Stimulated activated CD4-positive, alpha-beta T cell treated with anti-CD3 and anti-CD28 coated beads, Interleukin-2, amount 100 ng/mL, for 4 hours (primary cell): ENCODE measurements at places on chromosomes 5 and 9.

- no peak for DNase-seq
Observed at GRCh38 chr5:2196989-2197619, 314.4 kb upstream of the IRX4 start.

DNA sequence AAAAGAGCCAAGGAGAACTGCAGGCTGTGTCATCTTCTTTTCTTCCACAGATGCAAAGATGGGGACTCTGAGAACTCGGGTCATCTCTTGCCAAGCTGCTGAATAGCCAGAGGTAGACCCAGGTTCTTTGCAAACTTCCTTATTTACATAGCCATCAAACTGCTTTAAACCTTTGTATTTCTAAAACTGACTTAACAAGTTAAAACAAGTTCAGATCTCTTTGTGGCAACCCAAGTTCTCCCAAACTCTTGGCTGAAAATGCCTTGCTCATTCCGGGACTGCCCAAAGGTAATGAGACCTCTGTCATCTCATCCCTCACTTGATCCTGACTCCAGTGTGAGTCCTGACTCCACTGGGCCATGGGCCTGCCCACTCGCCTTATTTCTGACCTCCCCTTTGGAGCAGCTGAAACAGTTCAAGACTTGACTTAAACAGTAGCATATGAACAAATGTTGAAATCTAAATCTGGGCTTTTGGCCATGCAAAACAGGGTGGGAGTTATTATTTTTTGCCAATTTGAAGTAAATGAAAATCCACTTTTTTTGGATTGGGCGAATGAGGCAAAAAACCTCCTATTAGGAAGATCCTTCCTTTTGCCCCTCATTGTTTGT lies 50.6 kb downstream of the FBXL7 start:
- DNase-seq: no peak

- DNase-seq: no peak
Observed at GRCh38 chr5:143755966-143756365, 56.0 kb upstream of the HMHB1 start.

DNA sequence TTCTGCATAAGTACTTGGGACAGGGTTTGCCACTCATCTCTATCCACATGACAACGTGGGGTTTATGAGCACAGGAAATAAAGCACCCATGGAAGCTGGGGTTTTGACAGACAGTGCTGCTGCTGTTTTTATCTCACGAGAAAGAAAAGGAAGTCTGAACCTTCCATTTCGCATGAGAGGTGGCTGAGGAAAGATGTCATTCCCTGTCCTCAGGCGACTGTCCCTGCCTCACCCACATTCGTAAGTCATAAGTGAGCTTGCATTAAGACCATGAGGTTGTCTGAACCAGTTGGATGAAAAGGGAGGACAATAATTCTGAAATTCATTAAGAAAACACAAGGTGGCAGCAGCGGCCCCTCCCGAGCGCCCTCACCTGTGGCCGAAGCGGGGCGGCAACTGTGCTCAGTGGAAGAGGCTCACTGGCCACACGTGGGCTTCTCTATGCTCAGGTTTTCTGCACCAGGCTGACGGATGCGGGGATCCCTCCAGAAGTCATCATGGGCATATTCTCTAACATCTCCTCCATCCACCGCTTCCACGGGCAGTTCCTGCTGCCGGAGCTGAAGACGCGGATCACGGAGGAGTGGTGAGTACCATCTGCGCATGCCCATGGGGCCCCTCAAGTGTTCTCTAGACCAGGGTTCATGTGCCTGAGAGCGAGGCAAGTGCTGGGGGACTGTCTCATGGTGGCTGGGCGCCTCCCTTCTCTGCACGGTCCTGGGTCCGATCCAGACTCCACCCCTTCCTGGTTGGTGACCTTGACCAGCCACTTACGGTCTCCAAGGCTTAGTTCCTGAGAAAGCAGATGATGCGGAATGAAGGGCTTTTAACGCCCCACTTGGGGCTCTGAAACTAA lies 54.7 kb upstream of the SUSD3 start:
- DNase-seq: peak; percentile 52

DNA sequence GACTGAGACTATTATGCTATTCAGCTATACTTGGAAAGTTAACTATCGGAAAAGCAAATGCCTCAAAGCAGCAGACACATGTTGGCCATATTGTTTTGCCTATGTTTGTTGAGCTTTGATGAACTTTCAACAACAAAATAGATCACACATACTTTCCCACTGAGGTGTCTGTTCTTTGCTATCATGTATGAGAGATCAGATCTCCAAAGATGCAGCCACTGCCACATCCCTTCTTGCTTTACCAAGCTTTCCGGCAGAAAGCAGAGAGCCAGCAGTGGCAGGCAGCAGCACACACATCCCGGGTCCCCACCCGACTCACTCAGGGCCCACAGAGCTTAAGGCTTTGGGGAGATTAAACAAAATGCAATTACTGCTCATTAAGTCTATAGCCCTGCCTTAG lies 18.8 kb downstream of the ZBTB5 start:
- DNase-seq: no peak

GRCh38 chr5:72114629-72115028 lies 7.4 kb downstream of the MAP1B start:
- no peak for DNase-seq

DNA sequence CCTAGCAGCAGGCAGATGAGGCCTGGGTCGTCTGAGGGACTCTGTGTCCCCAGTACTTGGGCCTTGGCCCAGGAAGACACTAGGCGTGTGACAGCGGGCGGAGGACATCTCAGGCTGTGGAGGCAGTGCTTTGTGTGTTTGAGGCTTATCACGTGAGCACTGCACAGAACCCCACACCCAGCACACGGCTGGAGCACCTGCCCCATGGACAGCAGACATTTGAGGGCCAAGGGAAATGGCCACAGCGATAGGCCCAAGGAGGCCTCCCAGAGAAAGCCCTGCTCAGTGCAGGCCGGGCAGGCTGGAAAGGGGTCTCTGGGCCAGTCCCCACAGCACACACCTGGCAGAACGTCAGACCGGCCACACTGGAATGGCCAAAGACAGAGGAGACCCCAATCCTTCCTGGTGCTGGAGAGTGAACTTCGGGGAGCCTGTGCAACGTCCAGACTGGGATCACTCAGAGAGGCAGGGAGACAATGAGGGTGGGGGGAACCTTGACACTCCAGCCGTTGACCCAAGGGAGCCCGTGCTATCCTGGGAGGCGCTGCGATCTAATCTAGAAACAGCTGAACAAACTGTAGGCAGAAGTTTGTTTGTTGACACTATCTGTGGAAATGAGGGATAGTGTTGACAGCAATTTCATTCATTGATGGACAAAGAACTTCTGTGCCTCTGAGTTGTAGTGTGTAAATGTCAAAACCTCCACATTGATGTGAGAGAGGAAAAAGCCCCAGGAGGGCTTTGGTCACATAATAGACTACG lies 19.6 kb upstream of the FLT4 start:
- DNase-seq: no peak

DNA sequence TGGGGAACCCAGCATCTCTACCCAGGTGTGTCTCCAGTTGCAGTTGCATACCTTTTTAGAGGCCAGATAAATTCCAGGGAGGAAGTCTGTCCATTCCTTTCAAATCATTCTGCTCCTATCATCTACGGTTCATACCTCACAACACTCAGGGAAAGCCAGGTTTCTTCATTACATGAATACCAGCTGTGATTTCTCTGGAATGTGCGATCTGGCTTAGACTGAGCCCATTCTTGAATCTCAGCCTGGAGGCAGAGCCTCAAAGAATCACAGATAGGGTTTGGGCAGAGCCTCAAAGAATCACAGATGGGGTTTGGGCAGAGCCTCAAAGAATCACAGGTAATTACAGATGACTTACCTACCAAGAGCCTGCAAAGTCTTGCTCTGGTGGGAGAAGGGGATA lies 7.2 kb downstream of the P4HA2 start:
- no peak for DNase-seq

- DNase-seq: no peak
Observed at GRCh38 chr5:160183075-160183474, 46.2 kb upstream of the FABP6 start.

DNA sequence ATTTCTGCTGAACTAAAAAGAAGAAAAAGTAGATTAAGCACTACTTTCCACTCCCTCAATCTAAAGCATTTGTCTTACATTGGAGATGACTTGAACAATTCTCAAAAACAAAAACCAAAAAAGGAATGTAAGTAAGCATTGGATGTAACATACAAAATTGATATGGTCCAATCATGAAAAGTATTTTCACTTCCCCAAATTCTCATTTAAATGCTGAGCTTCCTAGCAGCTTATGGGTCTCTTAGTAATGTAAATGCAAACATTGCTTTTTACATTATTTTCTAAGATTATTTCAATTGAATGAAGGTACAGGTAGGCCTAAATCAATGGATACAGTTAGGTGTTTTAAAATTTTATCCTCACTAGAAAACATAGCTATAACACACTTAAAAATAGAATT lies 20.0 kb downstream of the ANKH start:
- no peak for DNase-seq

- DNase-seq: no peak
Observed at GRCh38 chr9:135251996-135252760, 164.7 kb downstream of the OLFM1 start.

GRCh38 chr9:1881708-1882295 lies 133.3 kb upstream of the SMARCA2 start:
- no peak for DNase-seq

GRCh38 chr9:34430843-34431437 lies 27.4 kb downstream of the FAM219A start:
- DNase-seq: no peak

GRCh38 chr5:132812123-132812765 lies 858 bp upstream of the SOWAHA start:
- DNase-seq: no peak

DNA sequence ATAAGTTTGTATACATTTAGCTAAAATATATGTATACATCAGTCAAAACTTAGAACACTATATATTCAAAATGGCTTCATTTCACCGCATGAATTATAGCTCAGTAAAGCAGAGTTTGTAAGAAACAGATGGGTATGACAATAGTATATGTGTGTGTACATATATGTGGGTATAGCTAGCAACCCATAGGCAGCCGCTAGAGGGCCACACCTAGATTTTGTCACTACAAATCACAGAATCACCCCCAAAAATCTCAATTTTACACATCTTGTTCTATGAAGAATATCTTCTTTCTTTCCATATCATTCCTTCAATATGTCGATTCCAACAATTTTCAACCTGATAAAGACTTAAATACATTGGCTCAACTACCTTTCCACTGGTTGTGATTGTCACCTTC lies 357.8 kb upstream of the CCNG1 start:
- DNase-seq: no peak

- no peak for DNase-seq
Observed at GRCh38 chr9:72119853-72120252, 29.4 kb upstream of the GDA start.

DNA sequence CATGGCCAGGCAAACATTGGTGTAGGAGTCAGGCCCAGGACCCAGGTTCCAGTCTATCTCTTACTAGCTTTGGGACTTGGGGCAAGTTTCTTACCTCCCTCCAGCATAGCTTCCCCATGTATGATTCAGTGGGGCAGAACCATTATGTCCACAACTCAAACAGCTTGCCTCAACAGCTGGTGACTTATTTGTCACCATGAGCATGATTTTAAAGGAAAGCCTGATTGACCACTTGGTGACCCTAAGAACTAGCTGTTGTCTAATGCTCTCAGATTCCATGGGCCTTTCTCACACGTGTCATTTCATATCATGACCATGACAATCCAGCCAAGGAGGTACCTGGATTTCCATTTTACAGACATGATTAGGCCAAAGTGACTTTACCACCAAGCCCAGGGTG lies 126.4 kb downstream of the TTLL11 start:
- no peak for DNase-seq

DNA sequence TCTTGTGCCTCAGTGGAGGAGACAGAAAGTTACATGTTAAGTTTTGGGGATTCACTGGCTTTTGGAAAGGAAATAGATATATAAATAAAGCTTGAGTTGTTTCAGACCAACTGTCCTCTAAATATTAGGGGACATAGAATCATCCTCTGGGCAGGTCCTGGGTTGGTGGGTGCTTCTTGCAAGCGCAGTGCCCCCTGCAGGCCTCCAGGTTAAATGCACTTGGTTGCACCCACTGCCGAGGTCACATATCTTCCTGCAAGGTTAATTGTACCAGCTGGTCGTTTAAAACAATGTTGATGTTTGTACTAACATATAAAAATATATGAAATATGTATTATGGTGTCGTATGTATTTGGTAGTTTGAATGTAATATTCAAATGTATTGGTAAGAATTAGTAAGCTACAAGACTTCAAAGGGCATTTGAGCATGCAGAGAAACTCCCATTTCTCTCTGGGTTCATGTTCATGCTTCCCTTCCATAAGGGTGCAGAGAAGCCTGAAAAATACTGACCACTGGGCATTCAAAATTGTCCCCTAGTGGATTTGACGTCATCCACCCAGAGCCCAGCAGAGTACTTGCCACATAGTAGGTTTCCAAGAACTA lies 87.0 kb downstream of the ZNF618 start:
- DNase-seq: peak; percentile 2

GRCh38 chr5:112472614-112473013 lies 53.5 kb upstream of the EPB41L4A start:
- no peak for DNase-seq

DNA sequence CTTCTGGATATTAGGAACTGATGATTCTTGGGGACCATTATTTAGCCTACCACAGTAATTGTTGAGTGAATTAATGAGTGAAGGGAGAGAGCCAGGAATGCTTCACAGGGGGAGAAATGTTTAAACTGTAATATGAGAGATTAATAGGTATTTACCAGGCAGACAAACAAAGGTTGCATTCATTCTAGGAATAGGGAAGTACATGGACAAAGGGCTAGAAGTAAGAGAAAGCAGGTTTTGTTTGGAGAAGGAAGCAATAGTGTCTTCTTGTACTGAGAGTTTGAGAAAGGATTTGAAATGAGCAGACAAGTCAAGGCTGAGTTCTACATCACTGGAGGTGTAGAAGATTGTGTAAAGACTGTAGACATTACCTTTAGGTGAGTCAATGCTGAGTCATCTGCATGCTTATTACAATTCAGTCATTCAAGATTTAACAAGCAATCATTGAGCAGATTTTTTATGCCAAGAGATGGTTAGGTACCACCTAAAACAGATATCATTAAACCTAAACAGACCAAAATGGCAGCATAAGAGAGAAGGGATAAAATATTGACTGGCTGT lies 8.0 kb downstream of the TAF1L start:
- DNase-seq: no peak

GRCh38 chr5:168481330-168481788 lies 4.9 kb upstream of the RARS1 start:
- DNase-seq: no peak

- no peak for DNase-seq
Observed at GRCh38 chr5:7377761-7378160, 18.2 kb upstream of the ADCY2 start.

- no peak for DNase-seq
Observed at GRCh38 chr5:143890487-143890886, 78.5 kb downstream of the HMHB1 start.

DNA sequence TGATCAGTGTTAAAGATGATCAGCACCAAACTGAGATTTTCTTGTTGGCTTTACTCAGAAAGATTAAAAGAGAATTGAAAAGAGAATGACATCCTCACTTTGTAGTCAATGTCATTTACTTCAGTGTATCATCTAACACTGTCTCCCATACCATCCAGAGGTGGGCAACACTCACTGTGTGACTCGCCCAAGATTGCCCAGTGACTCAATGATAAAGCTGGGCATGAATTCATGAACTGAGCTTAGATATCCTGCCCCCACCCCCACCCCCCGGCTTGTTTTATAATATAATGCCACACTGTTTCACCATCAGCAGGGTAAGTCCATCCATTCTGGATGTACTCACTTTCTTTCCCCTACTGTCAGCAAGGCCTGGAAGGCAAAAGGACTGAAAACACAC lies 242.2 kb downstream of the FAM114A2 start:
- DNase-seq: no peak

- DNase-seq: no peak
Observed at GRCh38 chr9:96031916-96032534, 156.5 kb downstream of the ERCC6L2 start.
